A549 (cell line): ENCODE measurements at places on chromosomes 4 and X.

DNA sequence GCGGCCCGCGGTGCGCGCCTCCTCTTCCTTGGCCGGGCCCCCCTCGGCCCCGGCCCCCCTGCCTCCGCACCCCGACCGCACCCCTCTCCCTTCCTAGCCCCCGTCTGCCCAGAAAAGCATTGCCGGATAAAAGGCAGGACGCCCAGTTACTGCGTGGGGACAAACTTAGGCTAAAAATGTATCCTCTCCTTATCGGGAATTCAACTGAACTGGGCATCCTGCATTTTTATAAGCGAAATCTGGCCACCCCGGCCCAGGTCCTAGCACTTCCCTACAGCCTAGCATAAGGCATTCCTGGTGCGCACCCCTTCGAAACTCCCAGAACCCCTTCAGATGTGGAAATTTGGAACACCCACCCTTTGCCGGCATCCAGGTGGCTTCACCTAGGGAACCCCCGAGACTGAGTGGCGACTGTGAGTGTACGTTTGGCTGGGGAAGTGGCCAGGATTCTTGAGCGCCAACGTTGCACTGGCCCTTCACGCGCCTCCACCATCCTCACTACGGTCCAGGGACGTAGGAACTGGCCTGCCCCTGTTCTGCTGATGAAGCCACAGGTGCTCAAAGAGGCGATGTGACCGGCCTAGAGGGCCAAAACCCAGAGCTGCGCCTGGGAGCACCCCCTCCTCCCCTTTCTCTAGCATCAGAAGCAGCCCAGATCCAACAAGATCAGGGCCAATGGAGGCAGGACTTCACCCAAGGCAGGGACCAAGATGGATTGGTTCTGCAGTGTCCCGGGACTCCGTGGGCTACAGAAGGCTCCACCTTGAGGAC is 5.7 kb upstream of the RNF4 start:
- DNase-seq, result no peak

- no peak for DNase-seq
Measured at GRCh38 chr4:155907556-155907955, 4.1 kb downstream of the TDO2 start.

- DNase-seq, result peak; percentile 11
Measured at GRCh38 chr4:2354118-2354517, 64.3 kb downstream of the ZFYVE28 start.

- DNase-seq, result no peak
Measured at GRCh38 chrX:103823591-103823990, 8.5 kb downstream of the RAB9B start.

DNA sequence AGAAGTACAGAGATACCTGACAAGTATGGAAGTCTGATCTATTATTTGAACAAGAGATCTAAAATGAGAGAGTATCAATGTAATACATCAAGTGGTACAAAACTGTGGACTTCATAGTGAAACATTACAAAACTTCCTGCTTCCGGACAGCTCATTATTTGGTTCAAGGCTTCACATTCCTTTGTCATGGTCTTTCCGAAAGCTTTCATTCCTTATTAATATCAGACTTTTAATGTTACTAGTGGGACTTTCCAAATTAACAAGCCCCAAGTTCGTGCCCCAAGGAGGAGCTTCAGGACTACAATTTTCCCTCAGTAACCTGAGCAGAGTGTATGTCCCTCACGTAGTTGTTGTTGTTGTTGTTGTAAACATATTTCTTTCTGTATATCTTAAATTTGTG is 1.2 kb downstream of the CHIC2 start:
- no peak for DNase-seq

GRCh38 chr4:111334361-111334760 is 711.5 kb upstream of the PITX2 start:
- no peak for DNase-seq
